ENCODE measurements at places on chromosomes 4 and X.

GRCh38 chrX:18877469-18877868 is 106.4 kb downstream of the PHKA2 start:
- DNase-seq = no peak

DNA sequence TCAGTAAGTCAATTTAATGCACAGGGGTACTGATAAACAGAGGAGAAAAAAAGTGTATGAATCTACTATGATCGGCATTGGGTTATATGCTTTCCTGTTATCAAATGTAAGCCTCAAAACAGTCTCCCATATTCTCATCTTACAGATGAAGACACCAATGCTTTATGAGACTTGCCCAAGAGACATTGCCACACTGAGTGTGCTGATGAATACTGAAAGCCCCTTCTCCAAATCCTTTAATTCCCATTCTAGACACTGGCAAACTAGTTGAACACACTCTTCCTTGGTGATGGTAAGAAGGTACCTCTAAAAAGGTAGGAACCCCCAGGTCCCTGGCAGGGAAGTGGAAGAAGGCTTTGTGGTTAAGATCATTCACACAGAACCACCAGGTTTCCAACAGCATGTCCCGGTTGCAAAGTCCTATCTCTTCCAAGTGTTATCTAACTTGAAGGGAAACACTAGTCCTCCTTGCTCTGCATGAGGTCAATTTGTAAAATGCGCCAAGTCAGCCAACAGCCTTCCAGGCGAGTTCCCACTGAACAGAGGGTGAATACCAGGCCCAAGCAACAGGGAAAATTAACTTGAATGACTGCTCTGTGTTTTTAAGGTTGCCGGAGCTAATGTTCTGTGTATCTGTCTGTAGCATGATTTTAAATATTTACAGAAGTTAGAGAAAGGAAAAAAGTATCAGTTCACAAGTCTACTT is 5.1 kb downstream of the SETD7 start:
- DNase-seq = no peak

- DNase-seq = no peak
Observed at GRCh38 chr4:69576251-69576877, 63.1 kb downstream of the UGT2A2 start.

DNA sequence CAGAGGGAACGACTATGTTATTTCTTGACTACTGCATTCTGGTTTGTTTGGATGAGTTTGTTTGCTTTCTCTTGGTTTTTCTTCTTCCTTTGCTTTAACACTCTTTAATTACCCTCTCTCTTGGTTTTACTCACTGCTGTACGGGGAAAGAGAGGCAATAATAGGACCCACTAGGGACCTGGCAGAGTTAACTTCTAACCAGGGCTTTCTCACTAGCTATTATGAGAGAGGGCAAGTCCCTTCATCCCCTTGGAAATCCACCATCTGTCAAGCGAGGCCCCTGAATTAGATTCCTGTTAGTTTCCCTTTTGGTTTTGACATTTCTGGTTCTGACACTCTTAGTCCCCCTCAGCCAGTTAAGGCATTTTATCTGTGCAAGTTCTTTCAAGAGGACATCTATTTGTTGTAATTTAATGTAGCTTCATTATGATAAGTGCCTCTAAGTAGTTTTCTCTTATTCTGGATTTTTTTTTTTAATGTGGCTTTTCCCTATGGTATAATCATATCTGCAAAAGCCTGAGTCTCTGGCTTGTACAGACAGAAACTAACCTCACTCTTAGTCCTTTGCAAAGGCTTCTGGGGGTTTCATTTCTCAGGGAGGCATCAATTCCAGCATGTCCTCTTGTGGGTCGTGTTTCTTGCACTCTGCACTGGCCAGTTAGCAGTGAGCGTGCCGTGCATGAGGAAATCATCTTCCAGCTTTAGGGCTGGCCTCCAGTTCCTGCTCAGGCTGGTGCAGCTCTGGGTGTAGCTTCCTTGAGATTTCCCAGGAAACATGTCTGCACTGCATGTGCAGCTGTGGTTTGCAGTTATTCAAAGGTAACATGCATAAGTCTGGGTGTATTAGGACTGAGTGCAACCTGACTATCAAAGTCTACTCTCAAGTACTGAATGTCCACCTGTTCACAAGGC is 221.3 kb downstream of the STIM2 start:
- DNase-seq = no peak

- no peak for DNase-seq
Observed at GRCh38 chrX:41730081-41730480, 6.1 kb downstream of the GPR82 start.

- DNase-seq = no peak
Observed at GRCh38 chr4:168528131-168528949, 31.5 kb downstream of the PALLD start.

DNA sequence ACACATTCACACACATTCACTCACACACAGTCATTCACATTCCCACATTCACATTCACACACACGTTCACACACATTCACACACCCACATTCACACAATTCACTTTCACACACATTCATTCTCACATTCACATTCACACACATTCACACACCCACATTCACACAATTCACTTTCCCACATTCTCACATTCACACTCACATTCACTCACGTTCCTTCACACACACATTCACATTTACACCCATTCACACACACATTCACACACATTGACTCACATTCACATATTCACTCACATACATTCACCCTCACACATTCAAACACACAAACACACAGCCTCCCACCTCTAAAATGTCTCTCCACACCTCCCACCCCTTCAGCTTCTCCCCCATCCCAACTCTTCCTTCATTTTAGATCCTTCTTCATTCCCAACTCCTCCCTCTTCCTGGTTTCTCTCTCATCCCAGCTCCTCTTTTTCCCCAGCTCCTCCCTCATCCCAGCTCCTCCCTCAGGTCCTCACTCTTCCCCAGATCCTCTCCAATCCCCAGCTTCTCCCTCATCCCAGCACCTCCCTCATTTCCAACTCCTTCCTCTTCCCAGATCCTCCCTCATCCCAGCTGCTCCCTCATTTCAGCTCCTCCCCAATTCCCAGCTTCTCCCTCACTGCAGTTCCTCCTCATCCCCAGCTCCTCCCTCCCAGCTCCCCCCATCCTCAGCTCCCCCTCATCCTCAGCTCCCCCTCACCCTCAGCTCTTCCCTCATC is 111.0 kb downstream of the FAM53A start:
- no peak for DNase-seq

GRCh38 chr4:121156822-121157769 is 7.0 kb downstream of the TNIP3 start:
- DNase-seq = no peak

GRCh38 chr4:17068891-17069290 is 170.4 kb upstream of the LDB2 start:
- no peak for DNase-seq

GRCh38 chrX:44459501-44459900 is 83.2 kb downstream of the FUNDC1 start:
- DNase-seq = no peak

DNA sequence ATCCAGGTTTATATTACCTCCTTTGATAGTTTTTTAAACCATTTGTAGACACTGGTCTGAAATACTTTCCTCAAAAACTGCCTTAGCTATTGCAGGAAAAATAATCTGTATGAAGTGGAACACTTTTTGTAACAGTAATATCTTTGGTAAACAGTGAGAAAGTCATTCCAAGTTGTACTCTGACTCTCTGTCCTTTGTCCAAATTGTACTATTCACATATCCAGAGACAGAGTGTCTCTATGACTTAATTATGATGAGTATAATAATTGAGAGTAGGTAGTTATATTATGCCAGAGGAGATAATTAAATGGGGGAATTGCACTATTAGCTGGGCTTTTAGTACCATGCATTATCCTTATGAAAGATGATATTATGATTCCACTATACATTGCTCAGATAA is 112.6 kb upstream of the LCORL start:
- DNase-seq = peak; percentile 27

GRCh38 chrX:94676285-94676684 is 1002.3 kb downstream of the FAM133A start:
- no peak for DNase-seq

- no peak for DNase-seq
Observed at GRCh38 chr4:139443661-139444060, 10.3 kb upstream of the RAB33B start.

DNA sequence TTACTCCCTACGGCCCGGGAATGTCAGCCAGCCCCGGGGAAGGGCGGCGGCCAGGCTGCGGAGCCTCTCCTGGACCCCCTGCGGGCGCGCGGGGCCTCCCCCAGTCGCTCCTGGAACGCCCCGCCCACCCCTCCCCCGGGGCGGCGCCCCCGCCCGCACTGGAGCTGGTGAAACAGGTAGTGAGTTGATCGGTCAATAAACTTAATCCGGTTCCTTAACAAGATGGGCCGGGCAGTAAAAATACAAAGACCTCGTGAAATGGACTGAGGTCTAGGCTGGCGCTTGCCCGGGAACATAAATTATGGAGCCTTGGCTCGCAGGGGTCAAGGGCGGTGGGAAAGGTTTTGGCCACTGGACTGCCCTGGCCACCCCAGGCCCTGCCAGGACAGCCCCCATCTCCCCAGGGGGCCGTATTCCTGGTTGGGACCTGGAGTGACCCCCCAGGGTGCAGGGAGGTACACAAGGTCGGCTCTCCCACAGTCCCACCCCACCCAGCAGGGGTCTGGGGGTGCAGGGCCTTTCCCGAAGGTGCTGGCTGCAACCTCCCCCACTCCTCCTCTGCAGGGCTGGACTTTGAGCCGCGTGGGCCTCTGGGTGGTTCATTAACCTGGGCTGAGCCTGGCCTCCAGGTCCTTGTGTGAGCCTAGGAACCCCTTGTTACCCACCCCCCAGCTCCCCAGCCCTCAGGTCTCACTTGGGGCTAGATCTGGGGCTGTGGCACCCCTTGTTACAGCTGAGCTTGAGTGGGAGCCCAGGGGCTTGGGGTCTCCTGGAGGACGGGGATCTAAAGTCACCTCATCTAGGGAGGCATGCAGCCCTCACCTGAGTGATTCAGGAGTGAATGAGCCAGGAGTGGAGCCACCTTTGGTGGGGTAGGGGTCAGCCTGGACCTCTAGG is 2.5 kb downstream of the FGFR3 start:
- no peak for DNase-seq

- no peak for DNase-seq
Observed at GRCh38 chrX:70434914-70435586, 9.6 kb upstream of the DLG3 start.

- DNase-seq = no peak
Observed at GRCh38 chrX:105126201-105126600, 94.3 kb downstream of the TEX13A start.

DNA sequence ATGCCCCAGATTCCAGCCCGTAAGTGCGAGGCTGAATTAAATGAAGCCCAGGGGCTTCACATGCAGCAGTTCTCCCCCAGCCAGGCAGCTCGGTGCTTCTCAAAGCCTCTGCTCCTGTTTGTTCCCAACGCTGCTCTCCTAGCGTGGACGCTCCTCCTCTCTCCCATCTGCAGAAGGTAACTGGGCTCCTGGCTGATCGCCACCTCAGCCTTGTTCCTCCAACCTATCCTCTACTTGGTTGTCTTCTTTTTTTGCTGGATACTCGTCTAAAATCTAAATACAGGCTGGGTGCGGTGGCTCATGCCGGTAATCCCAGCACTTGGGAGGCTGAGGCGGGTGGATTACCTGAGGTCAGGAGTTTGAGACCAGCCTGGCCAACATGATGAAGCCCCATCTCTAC is 70.3 kb downstream of the NSUN7 start:
- DNase-seq = no peak

DNA sequence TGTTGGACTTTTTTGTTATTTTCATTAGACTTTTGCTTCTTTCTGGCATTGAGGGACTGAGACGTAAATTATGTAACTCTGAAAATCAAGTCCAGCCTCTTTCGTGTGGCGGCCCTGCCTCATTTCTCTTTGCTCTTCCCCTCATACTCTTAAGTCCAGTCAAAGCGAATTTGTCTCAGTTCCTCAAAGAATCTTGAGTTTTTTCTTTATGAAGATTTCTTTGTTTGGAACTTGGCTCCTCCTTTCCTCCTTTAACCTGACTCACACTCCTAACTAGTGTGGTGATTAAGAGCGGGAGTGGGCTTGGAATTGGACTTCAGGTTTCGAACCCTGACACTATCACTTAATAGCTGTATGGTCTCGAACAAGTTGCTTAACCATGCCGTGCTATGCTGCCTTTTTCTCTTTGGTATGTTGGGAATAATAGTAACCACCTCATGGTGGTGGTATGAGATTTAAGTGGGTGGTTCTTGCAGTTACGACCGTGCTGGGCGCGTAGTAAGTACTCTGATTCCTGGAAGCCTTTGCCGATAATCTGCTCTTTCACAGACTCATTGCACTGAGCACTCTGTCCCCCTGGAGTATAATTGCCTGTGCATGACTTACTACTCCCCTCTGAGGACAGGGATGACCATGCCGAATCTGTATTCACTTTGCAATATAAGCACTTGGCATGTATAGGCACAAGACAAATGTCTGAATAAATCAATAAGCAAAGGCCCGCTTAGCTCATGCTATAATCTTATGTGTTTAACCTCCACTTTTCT is 19.1 kb downstream of the FNIP2 start:
- DNase-seq = no peak

DNA sequence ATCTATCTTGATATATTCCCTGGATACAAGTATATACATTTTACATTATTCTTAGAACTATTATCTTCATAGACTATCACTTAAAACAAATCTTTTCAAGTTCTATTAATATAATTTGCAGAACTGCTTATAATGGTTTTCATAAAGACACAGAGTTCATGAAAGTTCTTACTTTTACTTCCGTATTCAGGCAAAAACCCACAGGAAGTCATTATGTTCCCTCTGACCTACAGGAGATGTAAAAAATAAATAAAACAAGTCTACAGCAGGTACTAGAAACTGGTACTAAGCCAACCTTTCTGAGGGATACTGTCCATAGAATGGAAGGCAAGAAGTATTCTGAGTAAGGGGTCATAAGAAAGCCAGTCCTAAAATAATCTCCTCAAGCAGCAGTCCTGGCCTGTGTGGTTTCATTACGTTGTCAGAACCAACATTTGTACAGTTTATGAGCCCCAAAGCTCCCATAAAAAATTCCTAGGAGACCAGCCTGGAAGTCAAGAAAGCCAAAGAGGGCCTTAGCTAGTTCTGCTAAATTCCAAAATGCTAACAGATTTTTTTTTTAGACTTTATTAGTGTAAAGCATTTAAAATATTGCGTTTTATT is 68.6 kb downstream of the CAMK2D start:
- no peak for DNase-seq

GRCh38 chr4:188717661-188718060 is 578.4 kb downstream of the TRIML1 start:
- DNase-seq = no peak

DNA sequence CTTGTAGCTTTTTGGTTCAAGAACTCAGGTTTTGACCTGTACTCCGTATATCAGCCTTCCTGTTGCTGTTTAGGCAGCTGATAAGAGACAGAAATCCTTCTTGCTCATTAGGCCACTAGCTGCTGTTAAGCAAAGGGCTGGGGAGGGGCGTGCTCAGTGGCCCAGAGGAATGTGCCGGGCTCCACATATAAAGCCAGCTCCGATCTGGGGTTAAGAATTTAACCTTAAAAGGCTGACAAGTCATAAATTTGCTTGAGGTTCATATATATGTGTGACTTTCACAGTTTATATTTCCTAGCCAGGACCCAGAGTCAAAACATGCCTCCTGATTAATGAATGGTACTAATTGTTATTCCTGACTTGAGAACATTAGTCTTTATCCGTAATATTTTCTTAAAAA is 15.3 kb downstream of the GPC3 start:
- no peak for DNase-seq
